Naive thymus-derived CD4-positive, alpha-beta T cell (primary cell): ENCODE measurements at places on chromosomes 3 and 15.

DNA sequence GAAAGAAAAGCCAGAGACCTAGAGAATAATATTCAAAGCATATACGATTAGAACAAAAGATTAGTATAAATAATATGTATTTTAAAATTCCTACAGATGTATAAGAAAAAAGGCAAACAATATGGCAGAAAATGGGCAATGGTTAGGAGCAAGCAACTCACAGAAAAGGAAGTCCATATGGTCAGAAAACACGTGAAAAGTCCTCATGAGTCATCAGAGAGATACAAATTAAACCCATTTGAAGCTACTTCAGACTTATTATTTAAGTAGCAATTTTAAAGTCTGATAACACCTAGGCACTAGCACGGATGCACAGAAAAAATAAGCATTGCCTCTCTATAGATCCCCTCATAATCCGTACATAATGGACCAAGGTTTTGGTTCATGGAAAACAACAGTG lies 25.6 kb downstream of the SLC7A14 start:
- H3K27ac ChIP-seq: no peak overlapping the region
- no peaks in the 10 kb centered on the region for H3K4me1 ChIP-seq
- no peaks in the 10 kb centered on the region for H3K36me3 ChIP-seq
- H3K27me3 ChIP-seq: no peaks in the 10 kb centered on the region
- no peak overlapping the region for H3K4me3 ChIP-seq
- DNase-seq: no peak

DNA sequence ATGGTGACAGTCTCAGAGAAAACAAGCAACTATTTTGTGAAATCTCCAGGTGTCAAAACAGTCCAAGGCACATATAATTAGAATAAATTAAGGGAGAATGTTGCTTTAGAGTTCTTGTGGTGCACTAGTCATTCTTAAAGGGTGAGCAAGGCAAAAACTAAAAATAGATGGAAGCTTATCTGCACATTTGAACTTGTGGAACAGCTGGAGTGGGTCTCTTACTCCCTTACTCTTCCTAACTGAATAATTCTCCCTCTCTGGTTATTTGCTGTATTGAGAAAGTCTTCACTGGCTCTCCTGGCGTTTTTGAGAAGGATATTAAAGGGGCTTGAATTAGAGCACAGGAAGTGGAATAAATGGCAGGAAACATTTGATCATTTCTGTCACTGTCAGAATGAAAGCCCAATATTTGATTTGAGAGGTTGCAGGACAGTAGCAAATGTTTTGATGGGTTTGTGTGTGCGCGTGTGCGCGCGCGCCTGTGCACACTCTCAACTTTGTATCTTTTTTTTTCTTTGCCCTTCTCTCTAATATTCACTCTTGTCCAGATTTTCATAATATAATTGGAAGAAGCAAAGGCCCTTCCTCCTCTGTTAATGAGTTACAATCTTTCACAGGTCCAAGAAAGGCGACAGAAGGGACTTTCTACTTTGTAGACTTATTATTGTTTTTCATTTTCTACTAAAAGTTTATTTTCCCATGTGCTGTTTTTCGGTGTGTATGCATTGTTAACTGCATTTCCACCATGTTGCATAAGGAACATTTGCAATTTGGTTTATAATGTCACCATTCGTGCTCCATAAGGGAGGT lies 40.9 kb downstream of the AKAP13 start:
- H3K27ac ChIP-seq: no peak overlapping the region
- H3K4me1 ChIP-seq: peaks cover 8% of the 10 kb centered on the region
- no peaks in the 10 kb centered on the region for H3K36me3 ChIP-seq

DNA sequence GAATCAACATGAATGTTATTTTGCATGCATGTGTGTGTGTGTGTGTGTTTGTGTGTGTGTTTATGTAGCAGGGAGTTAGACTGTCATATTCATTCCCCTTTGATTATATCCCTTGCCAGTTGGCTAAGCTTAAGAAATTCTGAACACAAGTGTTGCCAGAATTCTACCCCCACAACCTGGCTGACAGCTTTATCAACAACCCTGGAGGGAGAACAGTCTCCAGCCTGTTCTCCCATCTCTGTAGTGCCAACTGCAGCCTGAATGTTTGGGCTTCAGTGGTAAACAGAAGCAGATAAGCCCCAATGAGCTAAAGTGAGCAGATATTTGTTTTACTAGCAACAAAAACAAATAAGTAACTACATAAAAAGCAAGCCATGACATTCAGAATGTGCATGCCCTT lies 162.6 kb upstream of the ABI3BP start:
- H3K4me1 ChIP-seq: no peaks in the 10 kb centered on the region
- H3K27me3 ChIP-seq: no peaks in the 10 kb centered on the region
- no peak for DNase-seq

DNA sequence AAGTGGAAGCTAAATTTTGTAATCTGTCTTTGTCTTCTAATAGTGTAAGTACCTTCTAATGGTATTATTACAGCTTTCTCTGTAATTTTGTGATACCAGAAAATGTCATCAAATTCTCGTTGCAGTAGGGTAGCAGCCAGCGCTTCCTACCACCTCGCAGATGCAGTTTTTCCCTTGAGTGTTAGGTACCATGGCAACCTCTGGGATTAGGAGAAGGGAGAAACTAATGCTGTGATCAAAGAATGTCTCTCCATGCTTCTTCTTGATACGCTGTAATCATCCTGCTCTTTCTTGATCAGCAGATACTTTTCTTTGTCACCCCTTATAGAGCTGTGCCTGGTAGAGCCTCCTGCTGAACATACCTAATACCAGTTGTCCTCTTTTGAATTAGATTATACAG lies 27.7 kb downstream of the SRP14 start:
- H3K4me1 ChIP-seq: no peaks in the 10 kb centered on the region
- no peaks in the 10 kb centered on the region for H3K36me3 ChIP-seq
- no peaks in the 10 kb centered on the region for H3K27me3 ChIP-seq
- DNase-seq: no peak
- no peak overlapping the region for H3K4me3 ChIP-seq

DNA sequence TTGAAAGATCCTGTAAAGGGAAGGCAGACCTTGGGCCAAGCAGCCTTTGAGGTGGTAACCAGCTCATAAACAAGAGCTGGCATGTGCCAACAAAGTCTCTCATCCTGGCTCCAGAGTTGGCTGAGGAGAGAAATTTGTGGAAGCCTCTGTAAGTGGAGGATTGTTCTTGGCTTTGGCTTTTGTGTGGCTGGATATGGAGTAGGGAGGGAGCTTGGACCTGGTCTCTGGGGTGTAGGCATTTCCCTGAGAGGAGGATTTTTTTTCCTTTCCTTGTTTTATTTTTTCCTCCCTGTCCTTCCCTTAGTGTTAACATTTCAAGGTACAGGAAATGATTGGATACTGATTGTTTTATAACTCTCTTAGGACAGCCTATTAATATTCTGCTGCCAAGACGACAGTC lies 60.8 kb downstream of the ZNF609 start:
- H3K4me1 ChIP-seq: no peaks in the 10 kb centered on the region
- no peak for DNase-seq
- no peaks in the 10 kb centered on the region for H3K36me3 ChIP-seq

DNA sequence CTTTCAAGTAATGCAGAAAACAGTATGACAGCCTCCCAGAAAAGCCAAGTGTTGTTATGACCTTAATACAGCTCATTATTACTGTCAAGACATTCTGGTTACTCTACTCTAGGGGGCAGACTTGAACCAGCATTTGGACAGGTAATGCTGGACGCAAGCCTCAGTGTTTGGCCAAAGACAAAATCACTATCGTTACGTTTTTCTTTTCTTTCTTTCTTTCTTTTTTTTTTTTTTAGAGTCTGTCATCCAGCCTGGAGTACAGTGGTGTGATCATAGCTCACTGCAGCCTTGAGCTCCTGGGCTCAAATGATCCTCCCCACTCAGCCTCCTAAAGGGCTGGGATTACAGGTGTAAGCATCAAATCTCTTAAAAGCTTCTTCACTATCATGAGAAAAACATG lies 29.4 kb upstream of the TMEM45A start:
- H3K4me3 ChIP-seq: no peak overlapping the region
- H3K4me1 ChIP-seq: no peaks in the 10 kb centered on the region
- no peak overlapping the region for H3K27ac ChIP-seq

DNA sequence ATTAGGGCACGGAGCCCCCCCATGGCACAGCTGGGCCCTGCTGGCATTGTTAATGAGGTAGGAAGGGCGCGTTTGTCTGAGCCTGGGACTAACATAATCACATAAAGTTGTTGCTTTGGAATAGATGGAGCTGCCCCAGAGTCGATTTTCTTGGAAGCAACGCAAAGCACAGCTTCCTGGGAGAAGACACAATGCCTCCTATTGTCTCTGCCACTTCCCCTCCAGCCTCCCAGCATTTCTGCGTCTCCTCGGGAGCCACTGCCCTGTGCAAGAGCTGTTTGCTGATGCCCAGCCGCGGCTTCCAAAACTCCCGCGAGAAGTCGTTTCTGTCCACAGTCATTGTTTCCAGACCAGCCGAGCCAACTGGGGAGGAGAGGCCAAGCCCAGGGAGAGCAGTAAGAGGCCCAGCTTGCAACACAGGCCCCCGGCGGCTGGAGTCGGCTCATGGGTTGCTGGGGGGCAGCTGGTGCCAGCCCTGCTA lies 18.1 kb upstream of the ALDH1A3 start:
- H3K27ac ChIP-seq: no peak overlapping the region
- H3K36me3 ChIP-seq: no peaks in the 10 kb centered on the region
- H3K4me3 ChIP-seq: no peak overlapping the region
- H3K4me1 ChIP-seq: no peaks in the 10 kb centered on the region
- no peaks in the 10 kb centered on the region for H3K27me3 ChIP-seq

DNA sequence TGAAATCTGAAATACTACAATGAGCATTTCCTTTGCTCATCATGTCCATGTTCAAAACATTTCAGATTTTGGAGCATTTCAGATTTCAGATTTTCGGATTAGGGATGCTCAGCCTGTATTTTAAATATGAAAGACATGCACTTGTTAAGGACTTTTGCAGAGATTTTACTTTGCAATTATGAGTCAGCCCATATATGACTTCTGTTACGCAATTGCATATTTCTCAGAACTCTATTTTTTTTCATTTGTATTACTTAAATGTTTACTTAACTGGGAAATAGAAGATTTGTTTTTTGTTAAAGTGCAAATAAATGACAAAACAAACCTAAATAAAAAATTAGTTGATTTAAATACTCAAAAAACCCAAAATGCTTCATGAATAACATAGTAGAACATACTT lies 376.2 kb downstream of the ZBTB20 start:
- H3K4me1 ChIP-seq: no peaks in the 10 kb centered on the region
- DNase-seq: no peak
- no peaks in the 10 kb centered on the region for H3K36me3 ChIP-seq
- H3K27me3 ChIP-seq: no peaks in the 10 kb centered on the region
- H3K4me3 ChIP-seq: no peak overlapping the region
- H3K27ac ChIP-seq: no peak overlapping the region

GRCh38 chr3:155595371-155595770 lies 149.5 kb downstream of the PLCH1 start:
- no peaks in the 10 kb centered on the region for H3K4me1 ChIP-seq
- no peaks in the 10 kb centered on the region for H3K36me3 ChIP-seq
- no peaks in the 10 kb centered on the region for H3K27me3 ChIP-seq

- H3K36me3 ChIP-seq: no peaks in the 10 kb centered on the region
- no peak for DNase-seq
- H3K27me3 ChIP-seq: no peaks in the 10 kb centered on the region
- peaks cover 60% of the 10 kb centered on the region for H3K4me1 ChIP-seq
- H3K4me3 ChIP-seq: peak overlapping the region; percentile 43
Measured at GRCh38 chr3:46987319-46987742, 7.9 kb downstream of the NBEAL2 start.

- no peak for DNase-seq
- no peaks in the 10 kb centered on the region for H3K36me3 ChIP-seq
- H3K27me3 ChIP-seq: no peaks in the 10 kb centered on the region
- no peak overlapping the region for H3K4me3 ChIP-seq
- H3K4me1 ChIP-seq: no peaks in the 10 kb centered on the region
Measured at GRCh38 chr3:123733341-123733740, 148.5 kb upstream of the HACD2 start.

DNA sequence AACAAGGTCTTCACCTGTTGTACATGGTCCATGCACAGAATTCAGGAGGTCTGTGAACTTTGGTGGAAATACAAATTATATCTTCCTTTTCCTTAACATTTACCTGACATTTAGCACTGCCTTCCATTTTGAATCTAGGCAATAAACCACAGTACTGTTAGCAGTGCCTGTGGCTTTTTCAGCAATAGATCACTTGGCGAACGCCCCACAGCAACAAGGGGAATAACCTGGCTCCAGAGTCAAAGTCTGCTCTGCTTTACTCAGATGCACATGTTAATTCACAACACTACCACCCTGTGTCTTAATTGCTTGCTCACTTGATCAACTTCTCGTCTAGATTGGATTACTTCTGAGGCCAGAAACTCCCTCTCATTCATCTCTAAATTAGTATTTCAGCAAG lies 414.6 kb upstream of the PROK2 start:
- H3K27me3 ChIP-seq: no peaks in the 10 kb centered on the region
- no peaks in the 10 kb centered on the region for H3K36me3 ChIP-seq
- H3K27ac ChIP-seq: no peak overlapping the region
- no peak for DNase-seq
- no peak overlapping the region for H3K4me3 ChIP-seq
- H3K4me1 ChIP-seq: no peaks in the 10 kb centered on the region

GRCh38 chr3:129330409-129330808 lies 51.7 kb downstream of the HMCES start:
- H3K4me1 ChIP-seq: no peaks in the 10 kb centered on the region
- no peak for DNase-seq
- H3K36me3 ChIP-seq: no peaks in the 10 kb centered on the region
- no peak overlapping the region for H3K27ac ChIP-seq
